Activated CD8-positive, alpha-beta memory T cell treated with anti-CD3 and anti-CD28 coated beads, Interleukin-2, amount 10 ng/mL, durations not matched to agents 7 days and 5 days (primary cell): ENCODE measurements at places on chromosomes 5 and 9. TPM values are rescaled to one million over a fixed set of nuclear protein-coding genes. Genes with fewer than 3 reads are reported as not detected.

The FCN2 gene
- total RNA-seq = not detected

The HNRNPAB gene
- total RNA-seq = 268 TPM

The PCDHGA7 gene
- 0.07 TPM for total RNA-seq

GRCh38 chr5:1804001-1804690 is 2.9 kb downstream of the NDUFS6 start:
- no peak overlapping the region for H3K4me3 ChIP-seq
- no peak for DNase-seq
- no peak overlapping the region for H3K27ac ChIP-seq
- peaks cover 42% of the 10 kb centered on the region for H3K4me1 ChIP-seq

GRCh38 chr5:123157791-123158581 is 68.9 kb downstream of the PRDM6 start:
- peaks cover 4% of the 10 kb centered on the region for H3K4me1 ChIP-seq
- no peak overlapping the region for H3K27ac ChIP-seq
- H3K27me3 ChIP-seq = peaks cover 33% of the 10 kb centered on the region
- no peaks in the 10 kb centered on the region for H3K36me3 ChIP-seq
- no peak for DNase-seq
- H3K4me3 ChIP-seq = no peak overlapping the region
